ENCODE measurements at places on chromosomes 2 and 18.

DNA sequence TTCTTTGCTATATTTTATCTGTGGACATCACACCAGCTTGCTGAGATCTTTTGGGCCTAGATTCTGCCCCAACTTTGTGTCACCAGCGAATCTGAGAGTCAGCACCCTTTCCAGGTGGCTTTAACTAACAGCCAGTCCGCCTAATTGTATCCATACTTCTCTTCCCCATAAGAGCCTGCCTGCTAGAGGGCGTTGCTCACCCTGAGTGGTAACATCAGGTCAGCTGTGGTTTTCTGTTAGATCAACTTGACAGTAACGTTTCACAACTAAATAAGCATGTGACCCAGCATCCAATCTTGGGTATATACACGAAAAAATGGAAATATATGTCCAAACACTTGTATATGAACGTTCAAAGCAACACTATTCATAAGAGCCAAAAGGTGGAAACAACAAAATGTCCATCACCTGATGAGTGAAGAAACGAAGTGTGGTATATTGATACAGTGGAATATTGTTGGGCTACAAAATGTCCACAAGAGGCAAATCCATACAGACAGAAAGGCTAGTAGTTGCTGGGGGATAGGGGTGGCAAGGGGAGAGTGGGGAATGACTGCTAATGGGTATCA lies 24.9 kb downstream of the EFHD1 start:
- no peak for DNase-seq

DNA sequence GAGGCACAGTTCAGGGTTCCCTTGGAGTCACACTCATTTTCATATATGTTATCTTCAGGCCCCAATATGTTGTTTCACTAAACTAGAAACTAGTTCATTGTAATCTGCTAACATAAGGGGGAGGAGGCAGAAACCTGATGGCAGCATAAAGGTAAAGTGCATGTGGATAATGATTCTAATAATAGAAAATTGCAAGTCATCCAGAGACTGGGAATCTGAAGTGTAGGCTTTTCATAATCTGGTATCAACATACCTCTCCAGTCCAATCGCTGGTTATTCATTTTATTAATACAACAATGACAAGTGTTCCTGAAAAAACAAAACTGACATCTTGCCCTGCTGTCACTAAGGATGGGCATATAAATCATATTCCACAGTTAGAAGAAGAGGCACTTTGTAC lies 326.3 kb upstream of the ZNF804A start:
- DNase-seq = no peak

DNA sequence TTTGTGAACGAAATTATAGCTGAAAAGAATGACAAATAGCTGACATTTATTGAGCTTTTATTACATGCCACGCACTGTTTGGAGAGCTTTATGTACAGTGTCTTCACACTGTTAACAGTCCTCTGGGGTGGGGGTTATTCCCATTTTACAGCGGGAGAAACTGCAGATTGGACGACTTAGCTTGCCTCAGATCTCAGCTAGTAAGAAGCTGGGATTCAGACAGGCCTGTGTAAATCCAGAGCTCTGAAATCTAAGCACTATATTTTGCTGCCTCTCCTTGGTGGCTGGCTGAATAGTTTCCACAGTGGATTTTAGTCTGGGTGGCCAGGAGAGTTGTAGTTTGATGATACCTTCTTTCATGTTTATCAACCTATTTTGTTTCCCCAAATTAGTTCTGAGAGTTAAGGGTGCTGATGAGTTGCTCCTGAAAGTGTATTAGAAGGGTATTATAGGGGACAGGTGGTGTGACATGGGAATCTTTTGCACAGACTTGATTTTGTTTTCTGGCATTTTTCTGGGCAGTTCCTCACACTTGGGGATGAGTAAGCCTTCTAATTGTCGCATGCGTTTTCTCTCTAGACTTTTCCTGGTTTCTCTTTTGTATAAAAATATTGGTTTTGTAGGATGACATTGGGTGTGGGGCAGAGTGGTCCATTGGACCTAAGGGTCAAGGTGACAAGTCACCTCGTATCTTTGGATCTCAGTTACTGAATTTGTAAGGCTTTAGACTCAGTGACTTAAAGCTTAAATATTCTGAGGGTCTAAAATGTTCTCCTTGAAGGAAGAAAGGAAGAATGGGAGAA lies 1.5 kb downstream of the ACSL3 start:
- DNase-seq = no peak

GRCh38 chr18:40152859-40153258 lies 1802.2 kb upstream of the PIK3C3 start:
- no peak for DNase-seq

All from cortex of kidney (tissue), 1 donor.